ENCODE measurements at places on chromosomes 7 and 10. TPM values are rescaled to one million over a fixed set of nuclear protein-coding genes. Genes with fewer than 3 reads are reported as not detected.

GRCh38 chr10:73774637-73775036 lies 7.2 kb upstream of the CHCHD1 start:
- no peak overlapping the region for H3K4me3 ChIP-seq
- no peak for DNase-seq
- no peaks in the 10 kb centered on the region for H3K27me3 ChIP-seq
- H3K36me3 ChIP-seq: peaks cover 19% of the 10 kb centered on the region
- H3K27ac ChIP-seq: no peak overlapping the region

DNA sequence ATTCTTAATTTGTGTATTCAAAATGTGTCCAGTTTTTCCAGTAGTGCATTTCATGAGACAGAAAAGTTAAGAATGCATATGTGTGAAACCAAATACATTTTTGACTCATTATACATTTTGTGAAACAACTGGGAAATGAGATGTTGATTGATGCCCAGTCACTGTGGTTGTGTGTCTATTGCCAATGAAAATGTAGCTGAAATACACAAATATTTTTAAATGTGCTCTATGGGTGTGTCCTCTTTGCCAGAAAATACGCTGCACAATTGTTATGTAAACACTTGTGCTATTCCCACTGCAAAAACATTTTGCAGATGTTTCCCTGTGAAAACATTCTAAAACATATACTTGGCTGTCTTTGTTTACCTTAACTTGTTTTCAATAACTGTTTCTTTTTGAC lies 395.2 kb downstream of the TFEC start:
- no peaks in the 10 kb centered on the region for H3K36me3 ChIP-seq
- no peak overlapping the region for H3K4me3 ChIP-seq
- H3K27me3 ChIP-seq: no peaks in the 10 kb centered on the region
- H3K4me1 ChIP-seq: no peaks in the 10 kb centered on the region
- H3K27ac ChIP-seq: no peak overlapping the region

- no peak overlapping the region for H3K27ac ChIP-seq
- no peaks in the 10 kb centered on the region for H3K4me1 ChIP-seq
- DNase-seq: no peak
- no peaks in the 10 kb centered on the region for H3K36me3 ChIP-seq
- H3K4me3 ChIP-seq: no peak overlapping the region
These were observed 22.4 kb downstream of the MTURN start for GRCh38 chr7:30157204-30157603.

DNA sequence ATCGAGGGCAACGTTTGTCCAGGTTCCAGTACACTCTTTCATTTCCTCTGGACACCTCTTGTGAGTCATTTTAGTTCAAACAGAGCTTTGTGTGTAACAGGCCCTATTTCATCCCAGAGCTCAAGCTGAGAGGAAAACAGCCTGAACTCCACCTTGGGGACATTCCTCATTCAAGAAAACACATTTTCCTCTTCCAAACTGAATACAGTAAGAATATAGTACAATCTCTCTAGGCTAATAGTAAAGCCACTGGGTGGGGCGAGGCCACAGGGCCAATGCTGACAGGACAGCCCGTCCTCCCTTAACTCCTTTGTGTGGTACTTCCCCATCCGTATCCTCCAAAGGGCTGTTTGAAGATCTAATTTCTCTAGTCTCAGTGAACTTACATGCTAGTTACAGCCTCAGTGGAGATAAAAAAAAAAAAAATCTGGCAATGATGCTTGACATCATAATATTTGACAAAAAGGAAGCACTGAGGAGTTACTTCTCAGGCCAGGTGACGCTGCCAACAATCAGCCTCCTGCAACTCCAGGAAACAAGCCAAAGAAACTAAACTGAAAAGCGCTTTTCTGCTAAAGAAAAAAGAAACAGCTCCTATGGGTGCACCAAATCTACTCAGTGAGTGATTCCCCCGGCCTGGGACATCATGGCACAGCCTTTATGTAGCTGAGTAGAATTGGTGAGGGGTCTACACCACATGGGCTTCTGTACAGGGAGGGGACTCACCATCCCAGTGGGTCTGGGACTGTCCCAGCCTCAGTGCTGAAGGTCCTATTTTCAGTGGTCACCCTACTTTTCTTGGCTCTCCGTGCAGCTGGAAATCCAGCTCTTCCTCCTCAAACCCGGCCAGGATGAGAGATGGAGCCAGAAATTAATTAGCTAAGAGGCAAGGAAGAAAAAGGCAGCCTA lies 238.2 kb upstream of the NEBL start:
- no peak for DNase-seq
- H3K4me3 ChIP-seq: no peak overlapping the region
- H3K4me1 ChIP-seq: no peaks in the 10 kb centered on the region
- H3K36me3 ChIP-seq: no peaks in the 10 kb centered on the region

Gene CRTAC1
- total RNA-seq: 0.25 TPM

GRCh38 chr7:91307467-91307866 lies 43.2 kb downstream of the FZD1 start:
- no peaks in the 10 kb centered on the region for H3K4me1 ChIP-seq
- DNase-seq: no peak
- no peak overlapping the region for H3K4me3 ChIP-seq
- no peaks in the 10 kb centered on the region for H3K27me3 ChIP-seq

DNA sequence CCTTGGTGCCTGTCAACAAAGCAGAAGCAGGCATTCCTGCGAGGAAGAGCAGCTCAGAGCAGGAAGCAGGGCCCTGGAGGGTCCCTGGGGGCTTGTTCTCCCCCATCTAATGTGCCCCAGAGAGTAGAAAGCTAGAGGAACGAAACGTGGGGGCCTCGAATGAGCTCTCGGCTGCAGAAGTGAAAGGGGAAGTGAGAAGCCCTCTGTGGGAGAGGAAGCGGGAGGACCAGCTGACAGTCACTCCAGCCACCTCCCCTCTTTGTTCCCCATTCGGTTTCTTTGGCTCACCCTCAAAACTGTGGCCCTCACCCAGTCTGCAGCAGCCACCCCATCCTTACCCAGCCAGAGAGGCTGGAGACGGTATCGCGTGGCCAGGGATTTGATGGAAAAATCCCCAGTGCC lies 25.0 kb downstream of the C10orf105 start:
- no peaks in the 10 kb centered on the region for H3K4me1 ChIP-seq
- no peak for DNase-seq
- no peaks in the 10 kb centered on the region for H3K27me3 ChIP-seq
- no peak overlapping the region for H3K4me3 ChIP-seq
- no peaks in the 10 kb centered on the region for H3K36me3 ChIP-seq

Measured in liver (tissue), 10 donors.